RKO (cell line): ENCODE measurements at places on chromosomes 1 and 21.
A peak's percentile ranks its signal among the peaks of the same experiment; 100 is the strongest.

GRCh38 chr1:52632732-52633290 lies at the start of gene SHISAL2A:
Gene SHISAL2A, plus strand, starts transcription at chr1:52633168. Its CDS starts 326 bp downstream, at chr1:52633494.
- no peak for DNase-seq

GRCh38 chr1:157653494-157653873 lies 47.1 kb downstream of the FCRL3 start:
- no peak for DNase-seq

DNA sequence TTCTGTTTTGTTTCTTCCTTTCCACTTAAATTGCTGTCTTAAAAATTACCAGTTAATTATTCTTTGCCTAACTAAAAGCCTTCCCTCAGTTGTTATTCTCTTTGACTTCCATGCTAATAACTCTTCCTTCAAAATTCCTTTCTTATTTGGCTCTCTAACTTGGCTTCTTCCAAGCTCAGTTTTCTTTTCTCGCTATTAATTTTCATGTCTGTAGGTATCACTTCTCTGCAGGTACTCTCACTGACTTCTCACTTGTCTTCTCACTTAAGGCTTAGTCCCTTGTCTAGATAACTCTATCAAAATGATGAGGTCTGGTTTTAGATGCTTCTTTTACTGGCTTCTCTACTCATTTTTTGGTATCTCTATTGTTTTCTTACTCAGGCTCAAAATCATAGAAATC lies 10.1 kb downstream of the CDC7 start:
- no peak for DNase-seq

DNA sequence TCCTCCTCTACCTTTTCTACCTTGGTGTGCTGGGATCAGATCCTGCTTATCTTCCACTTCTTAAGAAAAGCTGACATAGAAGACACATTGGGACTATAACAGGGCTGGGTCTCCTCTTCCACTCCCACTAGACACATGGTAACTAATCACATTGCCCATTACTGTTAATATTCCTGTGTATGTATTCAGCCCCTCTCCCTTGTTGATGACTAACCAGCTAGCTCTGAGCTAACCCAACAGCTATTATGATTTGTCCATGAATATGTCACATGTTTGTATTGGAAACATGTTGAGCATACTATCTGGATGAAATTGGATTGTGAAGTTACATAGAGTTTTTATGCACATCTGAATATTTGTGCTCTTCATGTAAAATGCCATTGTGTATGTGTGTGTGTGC lies 52.9 kb downstream of the MPZL1 start:
- no peak for DNase-seq

- DNase-seq, result peak; percentile 60
Measured at GRCh38 chr1:180415985-180416633, 86.3 kb downstream of the ACBD6 start.

- DNase-seq, result peak; percentile 74
Measured at GRCh38 chr1:40404670-40405462, 31.3 kb downstream of the SMAP2 start.

GRCh38 chr1:3590139-3590763 lies 21.1 kb downstream of the MEGF6 start:
- no peak for DNase-seq

DNA sequence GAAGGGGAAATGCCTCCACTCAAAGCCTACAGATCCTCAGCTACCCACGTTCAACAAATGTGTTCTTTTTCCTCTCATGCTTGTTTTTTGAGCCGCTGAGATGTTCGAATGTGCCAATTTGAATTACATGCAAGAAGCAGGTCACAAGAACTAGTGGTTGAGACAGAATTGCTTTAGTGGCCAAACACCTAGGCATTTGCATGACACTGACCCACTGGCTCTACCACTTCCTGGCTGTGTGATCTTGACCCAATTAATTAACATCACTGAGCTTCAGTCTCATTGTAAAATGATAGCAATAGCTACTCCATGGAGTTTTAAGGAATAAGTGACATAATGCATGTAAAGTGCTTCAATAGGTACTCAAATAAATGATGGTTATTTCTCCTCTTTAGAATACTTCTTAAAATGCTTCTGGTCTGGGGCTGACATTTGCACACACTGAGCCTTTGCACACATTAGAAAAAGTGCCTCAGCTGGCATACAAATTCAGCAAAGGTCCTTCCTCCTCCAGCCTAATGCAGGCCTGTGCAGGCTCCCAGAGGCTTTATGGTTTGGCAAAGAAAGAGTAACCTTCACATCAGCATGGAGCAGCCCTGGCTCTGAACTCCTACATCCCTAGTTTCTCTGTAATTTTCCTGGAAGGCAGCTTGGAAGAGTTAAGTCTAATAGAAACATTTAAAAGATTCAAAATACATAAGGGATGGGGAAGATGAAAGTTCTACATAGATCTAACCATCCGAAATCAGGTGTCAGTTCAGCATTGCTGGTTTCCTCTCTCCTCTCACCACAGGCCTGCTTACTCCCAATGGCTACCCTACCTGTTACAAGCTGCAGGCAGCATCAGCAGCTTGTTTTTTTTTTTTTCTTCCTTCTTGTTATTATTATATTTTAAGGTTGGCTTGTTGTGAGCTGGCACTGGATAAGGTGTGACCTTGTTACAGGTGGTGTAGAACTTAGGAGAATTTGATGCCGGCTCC lies 107.4 kb downstream of the TBX19 start:
- DNase-seq, result no peak

- DNase-seq, result no peak
Measured at GRCh38 chr1:44973645-44974044, 12.8 kb downstream of the EIF2B3 start.

- DNase-seq, result peak; percentile 71
Measured at GRCh38 chr1:113677250-113678158, 81.8 kb downstream of the PHTF1 start.

DNA sequence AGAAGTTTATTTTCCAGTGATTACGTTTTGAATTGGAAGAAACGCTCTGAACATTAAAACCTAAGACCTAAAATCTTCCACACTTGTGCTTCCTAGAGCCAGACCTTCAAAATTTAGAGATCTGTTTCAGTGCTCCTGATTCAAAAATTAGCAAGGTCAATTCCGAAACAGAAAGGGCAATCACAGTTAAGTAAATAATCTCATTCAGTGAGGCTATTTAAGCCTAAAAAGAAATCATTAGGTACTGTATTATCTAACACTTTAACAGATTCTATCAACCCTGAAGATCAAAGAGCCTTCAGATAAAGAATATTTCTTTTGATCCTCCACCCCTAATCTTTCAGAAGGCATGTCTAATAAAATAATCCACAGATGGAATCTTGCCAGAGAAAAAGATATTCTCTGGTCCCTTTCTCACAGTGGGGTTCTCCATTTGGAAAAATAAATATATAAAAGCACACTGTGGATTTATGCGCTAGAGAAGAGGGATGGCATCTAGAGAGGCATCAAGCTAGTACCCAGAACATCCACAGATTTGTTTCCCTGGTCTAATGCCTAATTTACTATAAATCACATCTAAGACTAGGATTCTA lies 54.4 kb downstream of the ZZZ3 start:
- no peak for DNase-seq

DNA sequence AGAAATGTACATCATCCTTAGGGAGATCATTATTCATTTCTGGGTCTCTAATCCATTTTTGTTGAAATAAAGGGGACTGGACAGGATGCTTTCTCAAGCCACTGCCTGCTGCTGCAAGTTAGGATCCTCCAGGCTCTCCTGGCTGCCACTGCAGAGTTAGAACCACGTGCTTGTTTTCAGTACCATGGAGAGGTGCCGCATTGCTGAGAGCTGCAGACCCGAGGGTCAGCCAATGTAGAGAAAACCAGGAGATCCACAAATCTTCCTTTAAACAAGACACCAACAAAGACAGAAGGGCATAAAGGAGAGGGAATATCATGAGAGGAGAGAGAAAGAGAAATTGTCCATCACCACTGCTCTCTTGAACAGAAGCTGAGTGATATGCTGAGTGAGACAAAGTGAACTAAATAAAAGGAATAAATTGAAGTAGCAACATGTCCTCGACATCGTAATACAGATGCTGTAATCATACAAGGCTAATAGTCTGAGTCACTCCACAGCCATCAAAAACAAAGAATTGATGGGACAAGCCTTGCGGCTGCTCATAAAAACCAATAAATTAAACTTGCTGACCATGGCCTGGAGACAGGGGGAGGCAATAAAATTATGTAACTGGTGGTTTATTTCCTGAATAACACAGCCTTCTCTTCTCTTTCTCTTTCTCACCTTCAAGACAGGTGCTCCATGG lies 255.7 kb downstream of the OMA1 start:
- DNase-seq, result peak; percentile 46

- DNase-seq, result no peak
Measured at GRCh38 chr21:38287476-38287875, 30.7 kb downstream of the KCNJ15 start.

GRCh38 chr1:18289597-18289996 lies 182.0 kb downstream of the IGSF21 start:
- DNase-seq, result no peak

DNA sequence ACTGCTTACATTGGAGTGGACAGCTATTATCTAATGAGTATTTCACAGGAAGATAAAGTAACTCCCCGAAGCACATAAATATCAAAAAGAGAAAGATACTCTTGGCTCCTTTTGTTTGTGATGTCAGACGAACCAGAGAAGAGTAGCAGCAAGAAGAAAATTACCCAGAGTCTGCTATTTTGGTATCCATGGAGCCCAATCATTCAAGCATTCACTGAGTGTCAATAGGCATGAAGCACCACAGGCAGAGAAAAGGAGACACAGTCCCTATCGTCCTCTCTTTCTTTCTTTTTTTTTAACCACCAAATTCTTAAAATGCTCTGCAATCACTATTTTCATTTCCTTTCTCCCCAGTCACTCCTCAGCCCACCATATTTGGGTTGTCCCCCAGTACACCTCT lies 22.2 kb downstream of the THEMIS2 start:
- DNase-seq, result no peak

- DNase-seq, result no peak
Measured at GRCh38 chr1:63968663-63969440, 195.0 kb downstream of the ROR1 start.

DNA sequence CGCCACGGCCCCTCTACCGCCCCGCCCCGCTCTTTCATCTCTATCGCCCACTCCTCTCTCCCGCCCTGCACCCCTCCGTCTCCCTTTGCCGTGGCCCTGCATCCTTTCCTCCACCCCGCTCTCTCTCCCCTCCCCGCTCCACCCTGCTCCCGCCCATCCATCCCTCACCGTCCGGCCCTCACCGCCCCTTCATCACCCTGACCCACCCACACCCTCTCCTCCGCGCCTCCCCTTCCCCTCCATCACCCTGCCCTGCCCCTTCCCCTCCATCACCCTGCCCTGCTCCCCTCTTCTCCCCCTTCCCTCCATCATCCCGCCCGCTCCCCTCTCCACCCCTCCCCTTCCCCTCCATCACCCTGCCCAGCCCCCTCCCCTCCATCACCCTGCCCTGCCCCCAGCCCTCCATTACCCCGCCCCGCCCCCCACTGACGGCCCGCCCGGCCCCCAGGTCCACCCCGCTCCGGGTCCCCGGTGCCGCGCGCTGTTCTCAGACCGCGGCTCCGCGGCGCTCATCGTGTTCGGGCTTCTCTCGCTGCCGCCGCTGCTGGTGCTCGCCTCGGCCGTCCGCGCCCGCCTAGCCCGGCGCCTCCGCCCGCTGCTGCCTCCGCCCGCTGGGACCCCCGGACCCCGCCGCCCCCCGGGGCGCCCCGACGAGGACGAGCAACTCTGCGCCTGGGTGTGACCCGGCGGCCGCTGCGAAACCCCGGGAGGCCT lies 6.2 kb upstream of the ANKRD65 start:
- DNase-seq, result no peak

DNA sequence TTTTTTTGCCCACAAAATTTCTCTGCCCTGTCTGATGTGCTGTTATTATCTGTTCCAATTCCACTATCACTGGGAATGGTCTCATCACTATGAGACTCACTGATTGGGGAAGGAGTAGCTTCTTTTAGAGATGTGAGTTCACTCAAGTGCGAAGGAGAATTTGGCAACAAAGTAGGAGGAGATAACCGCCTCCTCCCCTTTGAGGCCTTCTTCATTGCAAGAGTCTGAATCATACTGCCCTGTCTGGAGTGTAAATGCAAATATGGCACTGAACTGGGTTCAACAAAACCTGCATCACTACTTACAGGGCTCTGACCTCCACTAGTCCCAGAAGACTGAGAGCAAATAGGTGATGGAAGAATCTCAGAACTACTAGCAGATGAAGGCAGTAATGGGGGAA lies 83.4 kb downstream of the ASH1L start:
- no peak for DNase-seq

DNA sequence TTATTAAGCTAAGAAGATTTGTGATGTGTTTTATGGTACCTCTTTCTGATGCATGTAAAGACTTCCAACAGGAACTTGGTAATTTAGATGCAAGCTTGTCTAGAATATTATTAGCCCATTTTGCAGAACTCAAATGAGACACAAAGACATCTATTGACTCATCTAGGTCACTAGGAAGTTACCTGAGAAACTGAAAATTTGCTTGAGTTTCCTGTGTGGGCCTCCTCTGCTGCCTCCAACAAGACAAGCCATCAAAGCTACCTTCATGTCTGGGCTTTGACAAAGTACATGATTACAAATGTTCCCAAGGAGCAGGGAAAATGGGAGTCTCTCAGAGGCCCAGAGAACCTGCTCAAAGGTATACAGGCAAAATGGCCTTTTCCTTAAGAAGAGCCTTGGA lies 5.6 kb downstream of the RUNX1 start:
- no peak for DNase-seq

DNA sequence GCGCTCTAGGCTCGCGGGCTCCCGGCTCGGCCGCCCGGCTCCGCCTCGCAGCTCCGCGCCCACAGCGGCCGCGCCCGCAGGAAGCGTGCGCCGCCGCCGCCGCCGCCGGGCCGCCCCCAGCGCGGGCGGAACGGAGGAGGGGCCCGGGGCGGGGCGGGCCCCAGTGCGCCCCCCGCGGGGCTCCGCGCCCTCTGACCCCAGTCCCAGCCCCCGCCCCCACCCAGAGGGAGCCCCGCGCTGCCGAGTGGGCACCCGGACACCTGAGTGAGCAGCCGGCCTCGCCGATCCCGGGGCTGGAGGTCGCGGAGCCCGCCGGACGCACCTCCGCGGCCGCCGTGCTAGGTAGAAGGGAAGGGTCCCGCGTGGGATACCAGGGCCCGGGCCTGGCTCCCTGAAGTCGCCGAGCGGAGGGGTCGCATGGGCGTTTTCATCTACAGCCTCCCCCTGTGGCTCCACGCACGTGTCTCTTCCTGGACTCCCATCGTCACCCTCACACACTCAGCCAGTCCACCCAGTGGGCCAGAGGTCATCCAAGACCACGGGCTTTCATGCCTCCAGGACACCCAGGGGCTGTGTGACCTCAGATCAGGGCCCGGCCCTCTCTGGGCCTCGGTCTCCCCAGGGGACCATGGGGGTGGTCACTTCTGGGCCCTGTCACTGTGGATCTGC lies at the start of gene SDC3:
TSS of gene SDC3 (minus strand) at position 63 of the 669 bp plus-strand sequence. CDS start 172 bp downstream, outside the sequence.
- DNase-seq, result peak; percentile 37

GRCh38 chr1:107523061-107523460 lies 382.2 kb downstream of the NTNG1 start:
- no peak for DNase-seq

DNA sequence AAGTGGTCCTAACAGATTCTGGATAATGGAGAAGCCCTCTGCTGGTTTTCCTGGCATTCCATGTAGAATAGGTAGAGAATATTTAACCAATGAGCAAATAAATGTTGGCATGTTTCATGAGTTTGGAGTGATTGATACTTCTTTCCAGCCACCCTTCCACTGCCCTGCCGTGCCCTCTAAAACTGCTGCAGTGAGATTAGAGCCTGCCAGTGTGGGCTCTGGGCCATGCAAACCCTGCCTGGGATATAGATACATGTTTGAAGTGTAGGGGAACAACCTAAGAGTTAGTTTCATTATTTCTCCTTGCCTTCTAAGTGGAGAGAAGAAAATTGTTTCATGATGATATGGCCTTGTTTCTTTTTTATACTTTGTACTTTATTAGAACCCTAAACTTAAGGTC lies 10.4 kb downstream of the UBE2Q1 start:
- no peak for DNase-seq
